Astrocyte (in vitro differentiated cells and primary cell): ENCODE measurements at places on chromosomes 5 and 9. TPM values are rescaled to one million over a fixed set of nuclear protein-coding genes. Genes with fewer than 3 reads are reported as not detected.

DNA sequence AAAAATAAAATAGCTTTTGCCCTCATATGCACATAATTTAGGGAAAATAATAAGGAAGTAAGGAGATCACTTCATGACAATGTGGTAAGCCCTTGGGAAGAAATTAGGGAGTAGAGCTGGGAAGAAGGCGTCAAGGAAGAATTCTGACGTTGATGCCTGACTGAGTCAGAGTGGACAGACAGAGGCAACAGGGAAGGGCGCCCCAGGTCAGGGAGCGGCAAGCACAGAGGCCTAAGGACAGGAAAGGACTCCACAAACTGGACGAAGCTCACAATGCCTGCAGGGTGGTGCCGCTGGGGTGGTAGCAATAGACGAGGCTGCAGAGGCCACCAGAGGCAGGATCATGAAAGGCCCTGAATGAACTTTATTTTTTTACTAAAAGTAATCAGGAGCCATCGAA is 7.6 kb downstream of the DRD1 start:
- DNase-seq: no peak

The PRDM9 gene
- not detected in 2 replicates for total RNA-seq

DNA sequence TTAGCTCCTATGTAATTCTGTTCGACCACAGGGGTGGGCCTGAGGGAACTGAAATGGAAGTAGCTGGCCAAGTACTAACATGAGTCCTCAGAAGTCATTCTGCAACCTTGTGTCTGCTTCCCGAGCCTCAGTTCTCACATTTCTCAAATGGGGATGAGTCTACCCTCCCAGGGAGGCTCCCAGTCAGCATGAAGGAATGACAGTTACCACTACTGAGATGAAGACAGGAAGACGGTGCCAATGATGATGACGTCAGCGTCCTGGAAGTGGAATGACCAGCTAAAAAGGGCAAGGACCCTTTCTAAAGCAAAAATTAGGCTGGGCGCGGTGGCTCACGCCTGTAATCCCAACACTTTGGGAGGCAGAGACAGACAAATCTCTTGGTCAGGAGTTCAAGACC is 6.8 kb downstream of the PIP5KL1 start:
- DNase-seq: peak; percentile 94

GRCh38 chr5:139512786-139513390 is 30.3 kb upstream of the STING1 start:
- no peak for DNase-seq

DNA sequence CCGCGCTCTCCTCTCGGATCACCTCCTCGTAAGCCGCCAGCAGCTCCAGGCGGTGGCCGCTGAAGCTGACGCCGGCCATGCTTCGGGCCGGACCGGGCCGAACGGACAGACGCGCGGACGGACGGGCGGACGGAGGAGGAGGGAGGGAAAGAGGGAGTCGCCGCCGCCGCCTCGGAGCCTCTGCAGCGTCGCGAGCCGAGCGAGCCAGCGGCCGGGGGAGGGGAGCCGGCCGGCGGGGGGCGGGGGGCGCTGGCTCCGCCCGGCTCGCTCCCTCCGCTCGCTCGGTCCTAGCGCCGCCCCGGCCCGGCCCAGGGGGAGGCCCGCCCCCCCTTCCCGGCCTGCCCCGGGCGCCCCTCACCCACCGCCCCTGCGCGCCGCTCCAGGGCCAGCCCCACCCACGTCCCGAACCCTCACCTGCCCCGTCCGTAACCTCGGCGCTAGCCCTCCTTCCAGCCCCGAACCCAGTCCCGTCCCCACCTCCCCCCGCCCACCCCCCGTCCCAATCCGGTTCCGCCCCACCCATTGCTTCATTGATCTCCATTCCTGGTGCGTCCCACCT is at the start of gene DBN1:
DBN1 (minus strand) TSS at position 192 of the 559 bp plus-strand sequence; CDS start at position 79, 113 bp downstream.
- DNase-seq: no peak

GRCh38 chr5:14581891-14582796 is 552 bp downstream of the OTULINL start:
- DNase-seq: no peak

The FNBP1 gene
- total RNA-seq: 60.9 and 63.5 TPM in 2 replicates

GRCh38 chr5:135160036-135160675 is 126.1 kb upstream of the PITX1 start:
- no peak for DNase-seq

The CCDC152 gene
- 1.2 and 1.3 TPM in 2 replicates for total RNA-seq

- DNase-seq: no peak
Observed at GRCh38 chr9:118463419-118463818, 759.2 kb downstream of the TLR4 start.

The PLEKHG4B gene
- total RNA-seq: 6.1 and 8.1 TPM in 2 replicates
